ENCODE measurements at places on chromosomes 11 and 22.

GRCh38 chr11:75539459-75540334 lies 14.0 kb upstream of the GDPD5 start:
- DNase-seq = no peak

GRCh38 chr11:130766650-130767565 lies 149.4 kb downstream of the SNX19 start:
- DNase-seq = no peak

- DNase-seq = no peak
Measured at GRCh38 chr11:73139476-73140198, 2.5 kb downstream of the FCHSD2 start.

- no peak for DNase-seq
Measured at GRCh38 chr11:9057888-9058287, 33.5 kb downstream of the SCUBE2 start.

DNA sequence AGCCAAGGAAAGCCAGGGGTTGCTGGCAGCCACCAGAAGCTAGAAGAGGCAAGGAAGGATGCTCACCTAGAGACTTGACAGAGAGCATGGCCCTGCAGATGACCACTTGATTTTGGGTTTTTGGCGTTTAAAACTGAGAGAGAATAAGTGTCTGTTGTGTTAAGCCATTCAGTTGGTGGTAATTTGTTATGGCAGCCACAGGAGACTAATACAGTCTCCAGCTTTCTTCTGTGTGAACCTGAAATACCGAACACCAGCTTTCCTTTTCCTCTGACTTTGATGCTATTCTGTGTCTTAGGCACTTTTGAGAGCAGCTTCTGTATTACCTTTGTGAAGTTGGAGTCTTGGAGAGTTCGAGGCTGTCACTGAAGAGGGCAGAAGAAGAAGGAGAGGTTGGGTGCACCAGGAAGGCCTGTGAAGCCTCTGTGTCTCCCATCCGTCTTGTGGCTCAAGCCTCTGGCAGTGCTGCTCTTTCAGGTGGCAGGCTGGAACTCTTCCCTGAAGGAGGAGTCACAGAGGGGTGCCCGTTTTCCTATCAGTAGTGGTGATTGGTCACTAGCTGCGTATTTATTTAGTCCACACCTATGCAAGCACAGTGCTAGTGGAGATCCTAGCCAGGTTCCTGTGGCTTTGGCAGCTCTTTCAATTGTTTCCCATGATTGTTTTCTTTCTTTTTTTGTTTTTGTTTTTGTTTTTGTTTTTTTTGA lies 2.5 kb downstream of the TBC1D22A start:
- DNase-seq = no peak

- DNase-seq = no peak
Measured at GRCh38 chr11:103610435-103610834, 426.0 kb upstream of the DDI1 start.

DNA sequence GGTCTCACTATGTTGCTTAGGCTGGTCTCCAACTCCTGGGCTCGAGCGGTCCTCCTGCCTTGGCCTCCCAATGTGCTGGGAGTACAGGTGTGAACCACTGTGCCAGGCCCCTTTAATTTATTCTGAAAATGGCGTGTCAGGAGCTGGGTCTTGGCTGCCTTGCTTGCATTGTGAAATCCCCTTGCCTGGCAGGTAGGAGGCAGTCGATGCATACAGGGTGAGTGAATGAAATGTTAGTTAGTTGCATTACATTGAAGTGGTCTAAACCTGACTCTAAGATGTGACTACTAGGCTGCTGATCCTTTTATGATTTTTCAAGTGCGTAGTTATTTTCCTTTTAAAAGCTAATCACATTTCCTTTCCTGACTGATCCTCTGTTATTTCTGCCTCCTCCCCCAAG lies 42.9 kb downstream of the PARVB start:
- DNase-seq = no peak

GRCh38 chr22:35425971-35426800 lies 26.2 kb downstream of the MCM5 start:
- DNase-seq = no peak

GRCh38 chr11:33704240-33705002 lies 3.8 kb upstream of the C11orf91 start:
- peak; percentile 13 for DNase-seq

DNA sequence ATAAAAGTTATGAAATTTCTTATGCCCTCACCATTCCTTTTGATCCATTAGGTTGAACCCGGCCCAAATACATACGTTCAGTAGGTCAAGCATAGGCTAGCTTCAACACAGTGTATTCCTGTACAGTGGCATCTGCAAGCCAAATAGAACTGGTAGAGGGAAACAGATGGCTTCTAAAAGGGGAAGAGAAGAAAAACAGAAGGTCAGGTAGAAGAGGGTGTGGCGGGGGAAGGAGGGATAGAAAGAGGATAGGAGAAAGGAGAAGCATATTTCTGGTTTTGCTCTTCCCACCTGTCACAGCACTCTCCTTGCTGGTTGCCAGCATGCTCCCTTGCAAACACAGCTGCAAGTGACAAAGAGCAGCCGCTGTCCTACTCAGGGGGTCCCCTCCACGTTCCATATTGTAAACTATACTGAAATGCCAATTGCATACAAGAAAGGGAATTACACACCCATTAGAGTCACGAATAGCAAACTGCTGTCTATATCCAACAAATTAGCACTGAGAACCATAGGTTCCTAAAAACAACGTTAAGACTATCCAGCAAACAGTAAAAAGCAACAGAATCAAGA lies 71.8 kb downstream of the PHF21A start:
- DNase-seq = no peak

GRCh38 chr22:28268850-28269249 lies 349.8 kb upstream of the PITPNB start:
- DNase-seq = no peak

- peak; percentile 64 for DNase-seq
Measured at GRCh38 chr22:46087816-46088277, 62.5 kb upstream of the PPARA start.

DNA sequence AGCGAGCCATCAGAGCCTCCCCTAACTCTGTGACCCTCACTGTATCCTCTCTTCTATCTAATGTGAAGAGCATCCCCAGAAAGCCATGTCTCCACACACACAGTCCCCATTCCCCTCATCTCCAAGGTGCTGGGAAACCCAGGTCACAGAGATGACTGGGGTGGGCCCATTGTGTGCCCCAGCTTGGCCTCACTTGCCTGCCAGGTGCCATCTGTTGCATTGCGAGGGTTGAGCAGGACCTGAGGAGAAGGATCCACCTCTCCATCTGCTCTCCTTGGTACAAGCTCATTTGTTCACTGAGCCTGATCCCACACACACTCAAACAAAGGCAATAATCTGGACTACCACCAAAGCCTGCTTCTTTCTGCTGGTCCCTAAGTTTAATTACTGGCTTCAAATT lies 118.8 kb downstream of the SPATA19 start:
- DNase-seq = no peak

Measured in NCI-H2029 (cell line).